K562 (cell line): ENCODE measurements at places on chromosomes 11 and 22.

DNA sequence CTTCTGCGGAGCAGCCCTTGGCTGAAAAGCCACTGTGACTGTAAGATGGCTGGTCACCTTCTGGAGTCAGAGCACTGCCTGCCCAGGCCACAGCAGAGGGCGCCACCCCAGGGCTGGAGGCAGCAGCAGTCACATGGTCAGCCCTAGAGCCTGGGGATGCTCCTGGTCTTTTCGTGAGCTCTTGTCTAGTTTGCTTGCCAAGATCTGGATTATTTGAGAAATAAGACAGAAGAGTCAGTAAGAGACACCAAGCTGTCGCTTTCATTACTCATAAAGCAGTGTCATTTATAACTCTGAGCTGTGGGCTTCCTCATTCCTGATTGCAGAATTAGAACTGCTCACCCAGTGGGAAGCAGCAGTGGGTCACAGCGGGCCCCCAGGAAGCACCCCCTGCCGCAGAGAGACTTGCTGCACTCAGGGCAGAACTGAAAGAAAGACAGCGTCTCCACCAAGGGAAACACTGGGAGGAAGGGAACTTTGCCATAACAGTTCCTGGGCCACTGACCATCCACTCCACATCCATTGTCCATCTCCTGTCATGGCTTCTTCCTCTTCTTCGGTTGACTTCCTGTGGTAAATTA, 56.7 kb downstream of the PPP6R2 start:
- peak; percentile 43 for DNase-seq

GRCh38 chr11:86670911-86671310, 1.5 kb downstream of the ME3 start:
- DNase-seq = no peak

- DNase-seq = no peak
Measured at GRCh38 chr11:108084811-108085210, 36.6 kb upstream of the ACAT1 start.

- DNase-seq = no peak
Measured at GRCh38 chr11:1696608-1697570, at the start of gene KRTAP5-6. KRTAP5-6 (plus strand) TSS chr11:1697195; CDS start chr11:1697246, 51 bp downstream.

GRCh38 chr11:118792570-118793124, 1.7 kb upstream of the DDX6 start:
- DNase-seq = peak; percentile 88

DNA sequence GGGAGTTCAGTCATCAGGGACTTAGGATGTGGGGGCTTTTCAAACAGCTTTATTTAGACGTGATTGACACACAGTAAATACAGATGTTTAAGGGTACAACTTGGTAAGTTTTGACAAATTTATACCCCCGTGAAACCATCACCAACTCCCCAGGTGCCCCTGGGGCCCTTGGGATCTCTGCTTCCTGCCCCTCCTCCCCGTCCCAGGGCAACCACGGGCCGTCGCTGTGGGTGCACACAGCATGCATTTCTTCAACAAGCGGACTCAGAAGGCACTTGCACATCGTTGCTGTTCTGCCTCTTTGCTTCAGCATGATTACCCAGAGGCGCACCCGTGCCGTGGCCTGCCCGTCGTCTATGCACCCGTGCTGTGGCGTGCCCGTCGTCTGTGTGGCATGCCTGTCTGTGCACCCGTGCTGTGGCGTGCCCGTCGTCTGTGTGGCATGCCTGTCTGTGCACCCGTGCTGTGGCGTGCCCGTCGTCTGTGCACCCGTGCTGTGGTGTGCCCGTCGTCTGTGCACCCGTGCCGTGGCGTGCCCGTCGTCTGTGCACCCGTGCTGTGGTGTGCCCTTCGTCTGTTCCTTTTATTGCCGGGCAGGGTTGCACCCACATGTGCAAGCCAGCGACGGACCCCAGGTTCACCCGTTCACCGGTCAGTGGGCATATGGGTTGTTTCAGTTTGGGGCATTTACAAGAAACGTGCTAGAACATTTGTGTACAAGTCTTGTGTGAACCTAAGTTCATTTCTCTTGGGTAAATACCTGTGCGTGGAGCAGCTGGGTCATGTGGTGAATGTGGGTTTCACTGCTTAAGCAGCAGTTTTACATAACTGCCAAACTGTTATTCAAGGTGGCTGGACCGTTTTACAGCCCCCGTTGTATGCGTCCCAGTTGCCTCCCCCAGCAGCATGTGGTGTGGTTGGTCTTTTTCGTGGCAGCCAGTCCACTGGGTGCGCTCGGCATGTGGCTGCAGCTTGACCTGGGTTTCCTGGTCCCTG, 8.3 kb downstream of the CD81 start:
- no peak for DNase-seq

- peak; percentile 55 for DNase-seq
Measured at GRCh38 chr11:94768602-94769541, 716 bp downstream of the AMOTL1 start.
